ENCODE measurements at places on chromosomes 3 and 15.

DNA sequence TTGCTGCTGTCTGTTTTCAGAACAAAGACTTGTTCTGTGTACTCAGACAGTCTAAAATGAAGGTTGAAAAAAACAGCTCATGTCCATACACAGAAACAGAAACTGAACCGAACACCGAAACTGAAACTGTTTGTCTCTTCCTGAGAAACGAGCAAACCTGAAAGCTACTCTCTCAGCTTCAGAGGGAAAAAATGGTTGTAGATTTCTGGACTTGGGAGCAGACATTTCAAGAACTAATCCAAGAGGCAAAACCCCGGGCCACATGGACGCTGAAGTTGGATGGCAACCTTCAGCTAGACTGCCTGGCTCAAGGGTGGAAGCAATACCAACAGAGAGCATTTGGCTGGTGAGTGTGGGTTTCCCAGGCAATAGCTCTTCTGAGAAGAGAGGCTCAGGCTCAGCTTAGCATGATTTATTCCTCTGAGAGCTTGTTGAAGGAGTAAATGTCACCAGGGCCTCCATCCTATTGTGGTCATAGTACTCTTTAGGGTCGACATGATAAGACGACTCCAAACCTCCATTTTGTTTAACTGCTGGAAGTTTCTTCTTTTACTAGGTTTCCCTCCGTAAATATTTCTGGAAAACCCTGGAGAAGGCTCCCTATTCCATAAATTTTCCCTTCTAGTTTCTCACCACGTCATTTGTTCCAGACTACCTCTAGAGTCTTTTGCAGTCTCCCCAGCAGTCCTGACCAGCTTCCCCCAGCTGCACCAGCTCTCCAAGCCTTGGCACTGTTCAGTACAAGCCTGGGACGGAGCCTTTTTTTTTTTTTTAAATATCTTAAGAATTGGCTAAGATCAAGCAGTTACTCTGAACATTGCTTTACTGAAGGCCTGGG, at the start of gene RTP4:
TSS of gene RTP4 (plus strand) at position 135 of the 838 bp plus-strand sequence. CDS start at position 192, 57 bp downstream.
- peak; percentile 50 for DNase-seq

GRCh38 chr15:64921711-64922110, 10.0 kb downstream of the ANKDD1A start:
- no peak for DNase-seq

DNA sequence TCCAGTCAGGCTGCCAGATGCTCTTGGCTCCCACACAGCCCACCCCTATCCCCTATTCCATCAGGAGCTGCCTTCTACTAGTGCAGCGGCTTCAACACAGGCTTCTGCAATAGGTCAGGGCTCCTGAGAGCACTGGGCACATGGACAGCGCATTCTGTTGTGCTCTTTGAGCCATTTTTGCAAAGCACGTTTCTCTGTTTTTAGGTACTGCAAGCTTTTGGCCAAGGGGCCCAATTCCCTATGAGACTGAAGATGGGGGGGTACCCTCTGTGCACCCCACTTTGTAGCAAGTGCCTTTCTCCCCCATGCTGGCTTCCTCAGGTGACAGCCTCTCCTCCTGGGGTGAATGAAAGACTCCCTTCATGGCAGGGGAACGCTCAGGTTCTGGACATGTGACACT, 31.2 kb downstream of the CHDH start:
- DNase-seq = no peak

GRCh38 chr15:91113030-91113429, 13.0 kb downstream of the SV2B start:
- DNase-seq = no peak

DNA sequence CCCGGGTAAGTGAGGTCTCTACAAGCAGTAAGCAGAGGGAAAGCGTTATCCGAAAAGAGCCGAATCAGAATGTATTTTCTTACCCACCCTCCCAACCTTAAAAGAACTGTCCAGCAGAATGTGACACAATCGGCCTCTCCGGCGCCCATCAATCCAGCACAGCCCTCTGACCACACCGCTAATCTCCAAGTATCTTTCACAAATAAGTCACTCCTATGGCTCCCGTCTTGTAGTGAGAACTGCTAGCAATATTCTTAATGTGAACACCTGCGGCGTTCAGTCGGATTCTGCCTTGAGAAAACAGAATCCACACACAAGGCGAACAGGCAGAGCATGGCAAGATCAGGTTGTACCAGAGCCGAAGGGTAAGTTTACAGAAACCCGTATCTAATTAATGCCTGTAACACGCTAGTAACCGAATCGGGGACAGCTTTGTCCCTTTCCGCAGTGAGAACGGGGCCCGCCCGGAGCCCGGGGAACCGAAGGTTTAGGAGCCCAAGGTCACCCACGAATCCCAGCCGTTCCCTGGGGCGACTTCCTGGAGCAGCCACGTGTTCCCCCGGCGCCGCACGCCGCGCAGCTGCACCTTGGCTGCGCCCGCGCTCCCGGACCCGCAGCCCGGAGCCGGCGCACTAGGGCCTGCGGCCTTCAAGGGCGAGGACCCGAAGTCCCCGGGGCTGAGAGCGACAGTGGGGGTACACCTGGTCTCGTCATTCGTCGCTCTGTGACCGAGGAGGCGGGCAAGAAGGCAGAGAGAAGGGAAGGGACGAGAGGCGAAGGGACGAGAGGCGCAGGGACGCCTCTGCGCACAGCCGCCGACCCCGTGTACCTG, 672 bp downstream of the TFRC start:
- DNase-seq = peak; percentile 72

GRCh38 chr3:188578576-188579363, 424.8 kb downstream of the LPP start:
- DNase-seq = no peak

GRCh38 chr3:123693584-123694190, 108.8 kb upstream of the HACD2 start:
- no peak for DNase-seq

DNA sequence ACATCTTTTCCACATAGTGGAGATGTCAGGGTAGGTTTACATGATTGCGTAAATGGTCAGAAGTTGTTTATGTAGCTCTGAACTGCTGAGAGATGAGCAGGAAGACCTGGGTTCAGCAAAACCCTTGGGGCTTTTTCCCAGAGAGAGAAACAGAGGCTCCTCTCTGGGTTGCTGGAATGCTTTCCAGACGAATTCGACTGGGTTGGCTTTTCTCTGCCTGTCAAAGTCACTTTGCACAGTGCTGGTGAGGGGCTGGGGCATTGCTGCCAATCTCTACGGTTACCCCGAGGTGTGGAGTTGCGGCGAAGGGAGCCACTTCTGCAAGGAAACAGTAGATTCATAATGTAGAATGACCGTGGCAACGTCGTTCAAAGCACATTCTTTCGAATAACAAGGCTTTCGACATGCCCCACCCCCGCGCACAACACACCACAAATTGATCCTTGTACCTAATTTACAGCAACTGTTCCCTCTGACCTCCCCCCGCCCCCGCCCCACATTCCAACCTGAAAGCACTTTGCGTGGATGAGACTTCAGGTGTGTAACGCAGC, 950 bp upstream of the CNTN4 start:
- DNase-seq = no peak

DNA sequence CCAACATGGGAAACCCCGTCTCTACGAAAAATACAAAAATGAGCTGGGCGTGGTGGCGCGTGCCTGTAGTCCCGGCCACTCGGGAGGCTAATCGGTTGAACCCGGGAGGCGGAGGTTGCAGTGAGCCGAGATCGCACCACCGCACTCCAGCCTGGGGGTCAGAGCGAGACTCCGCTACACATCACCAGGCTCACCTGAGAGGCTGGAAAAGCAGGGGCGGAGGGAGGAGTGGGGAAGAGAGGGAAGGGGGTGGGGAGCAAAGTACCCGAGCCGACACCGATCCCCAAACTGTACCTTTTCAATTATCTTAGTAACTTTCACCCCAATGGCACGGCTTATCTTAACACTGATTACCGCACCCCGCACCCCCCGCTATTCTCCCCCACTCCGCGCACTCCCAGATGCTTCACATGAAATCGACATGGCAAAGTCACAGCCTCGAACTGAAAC, 46.4 kb upstream of the SYNM start:
- DNase-seq = no peak

DNA sequence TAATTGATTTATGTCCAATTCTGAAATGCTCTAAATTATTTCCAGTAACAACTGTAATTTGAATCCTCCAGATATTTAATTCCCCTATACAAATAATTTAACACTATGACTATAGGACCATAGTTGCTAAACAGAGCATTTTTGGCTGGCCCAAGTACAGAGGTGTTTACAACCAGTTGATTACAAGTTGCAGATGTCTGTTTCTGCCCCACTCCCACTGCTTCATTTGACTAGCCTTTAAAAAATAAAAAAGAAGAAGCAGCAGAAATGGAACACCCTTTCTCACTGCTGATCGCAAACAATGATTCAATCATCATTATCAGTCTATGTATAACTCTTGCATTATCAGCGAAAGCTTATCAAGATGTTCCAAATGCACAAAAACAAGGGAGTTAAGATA, 54.6 kb downstream of the SENP7 start:
- DNase-seq = no peak

DNA sequence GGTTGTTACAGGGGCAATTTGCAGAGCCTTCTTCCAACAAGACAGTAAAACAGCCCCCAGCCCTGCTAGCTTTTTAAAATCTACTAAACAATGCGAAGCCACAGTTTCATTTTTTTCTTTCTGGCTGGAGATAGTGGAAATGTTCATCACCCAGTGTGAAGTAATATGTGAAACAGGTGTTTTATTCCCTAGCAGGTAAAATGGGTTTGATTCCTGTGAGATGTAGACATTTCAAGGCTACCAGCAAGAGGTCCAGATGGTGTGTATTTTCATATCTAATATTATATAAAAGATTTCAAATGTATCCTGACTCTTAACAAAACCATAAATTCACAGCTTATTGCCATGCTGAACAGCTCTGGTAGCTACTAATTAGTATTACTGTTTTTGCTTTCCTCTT, 160.3 kb downstream of the SATB1 start:
- no peak for DNase-seq

- no peak for DNase-seq
These were observed 19.3 kb downstream of the UBR1 start for GRCh38 chr15:43086551-43086950.

DNA sequence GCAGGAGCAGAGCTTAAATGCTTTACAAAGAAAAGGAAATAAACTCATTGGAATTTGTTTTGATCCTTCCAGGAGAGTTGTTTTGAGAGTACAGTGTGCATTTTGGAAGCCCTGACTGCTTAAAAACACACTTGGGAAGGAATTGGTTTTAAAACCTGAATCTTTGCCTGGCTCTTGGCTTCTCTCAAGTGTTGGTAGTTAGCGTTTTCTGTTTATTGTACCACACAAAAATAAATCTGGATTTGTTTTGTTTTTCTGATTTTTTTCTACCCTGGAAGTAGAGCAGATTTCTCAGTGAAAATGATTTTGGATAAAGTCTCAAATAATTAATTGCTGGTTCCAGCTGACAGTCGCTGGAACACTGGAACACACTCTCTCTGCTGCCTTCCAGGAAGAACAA, 90.6 kb downstream of the CHST2 start:
- DNase-seq = no peak

GRCh38 chr3:127988770-127989557, 63.3 kb upstream of the SEC61A1 start:
- DNase-seq = no peak

GRCh38 chr15:65576664-65577063, 34.3 kb downstream of the INTS14 start:
- no peak for DNase-seq

GRCh38 chr3:132317229-132317948, at the start of gene ACP3:
ACP3 (plus strand) TSS chr3:132317407; CDS start chr3:132317457, 50 bp downstream.
- peak; percentile 100 for DNase-seq

GRCh38 chr15:23634181-23634580, 13.5 kb downstream of the MAGEL2 start:
- DNase-seq = no peak

GRCh38 chr3:184239708-184240107, 9.1 kb downstream of the ALG3 start:
- DNase-seq = no peak

GRCh38 chr3:2958551-2958950, 151.6 kb downstream of the IL5RA start:
- DNase-seq = no peak

- no peak for DNase-seq
These were observed 14.3 kb upstream of the SHQ1 start for GRCh38 chr3:72862314-72863090.

- DNase-seq = no peak
These were observed 272.0 kb downstream of the RORA start for GRCh38 chr15:60957111-60957510.

GRCh38 chr3:127325629-127325961, 37.7 kb upstream of the PRR20G start:
- DNase-seq = no peak

- DNase-seq = no peak
These were observed 1.8 kb downstream of the PIK3CA start for GRCh38 chr3:179149951-179150350.

DNA sequence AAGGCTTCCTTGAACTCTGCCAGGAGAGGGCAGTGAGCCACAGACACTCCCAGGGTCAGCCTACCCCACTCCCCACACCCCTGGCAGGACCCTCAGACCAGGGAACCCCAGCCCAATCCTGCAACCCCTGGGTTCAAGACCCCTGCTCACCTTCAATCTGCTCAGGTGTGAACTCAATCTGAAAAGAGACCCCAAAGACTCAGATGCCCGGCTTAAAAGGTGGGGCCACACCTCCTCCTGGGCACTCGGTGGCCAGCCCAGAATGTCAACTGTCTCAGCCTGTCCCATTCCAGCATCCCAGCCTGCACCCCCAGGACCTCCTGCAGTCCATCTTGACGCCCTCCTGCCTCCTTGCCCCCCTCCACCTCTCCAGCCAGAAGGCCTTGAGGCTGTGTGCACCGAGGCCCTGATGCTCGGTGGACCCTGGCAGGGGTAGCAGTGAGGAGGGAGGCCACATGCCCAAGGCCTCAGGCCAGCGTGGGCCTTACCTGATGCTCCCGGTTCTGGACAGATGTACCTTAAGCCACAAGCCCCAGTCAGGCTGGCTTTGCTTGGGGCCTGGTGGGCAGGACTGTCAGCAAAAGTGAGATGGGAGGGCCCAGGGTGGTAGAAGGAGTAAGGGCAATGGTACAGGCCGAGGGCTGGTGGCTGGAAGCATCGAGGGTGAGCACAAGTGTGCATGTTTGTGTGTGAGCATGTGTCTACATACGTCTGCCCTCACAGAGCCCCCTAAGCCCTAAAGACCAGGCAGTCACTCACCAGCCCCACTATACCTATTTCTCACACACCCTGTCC, 2.2 kb downstream of the MYL3 start:
- no peak for DNase-seq

DNA sequence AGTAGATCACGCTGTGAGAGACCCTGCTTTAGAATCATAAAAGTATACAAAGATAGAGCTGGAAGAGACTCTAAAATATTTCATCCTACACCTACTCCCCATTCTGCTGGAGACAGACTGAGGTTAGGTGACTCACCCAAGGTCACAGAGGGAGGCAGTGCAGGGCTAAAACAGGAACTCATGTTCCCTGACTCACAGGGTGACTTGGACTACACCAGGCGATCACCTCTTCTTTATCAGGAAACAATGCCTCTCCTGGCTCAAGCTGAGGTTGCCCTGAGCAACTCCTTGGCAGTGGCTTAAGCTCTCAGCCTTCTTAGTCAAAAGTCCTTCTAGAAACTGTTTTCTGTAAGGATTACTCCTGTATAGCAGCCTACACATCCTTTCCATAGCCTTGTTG, 26.4 kb upstream of the TNFAIP8L3 start:
- peak; percentile 29 for DNase-seq

GRCh38 chr15:92833106-92833433, 67.1 kb upstream of the CHD2 start:
- no peak for DNase-seq

- DNase-seq = no peak
These were observed 121.3 kb upstream of the IQSEC1 start for GRCh38 chr3:13194285-13195209.
